ENCODE measurements at places on chromosomes 2 and 18. TPM values are rescaled to one million over a fixed set of nuclear protein-coding genes. Genes with fewer than 3 reads are reported as not detected.

The COPS8 gene
- total RNA-seq: 196 TPM

The SLC30A3 gene
- 0.56 TPM for total RNA-seq

The ABCG5 gene
- not detected for total RNA-seq

The SULT1C2 gene
- total RNA-seq: 0.28 TPM

The STARD6 gene
- total RNA-seq: not detected

The FAM110C gene
- total RNA-seq: 0.50 TPM

DNA sequence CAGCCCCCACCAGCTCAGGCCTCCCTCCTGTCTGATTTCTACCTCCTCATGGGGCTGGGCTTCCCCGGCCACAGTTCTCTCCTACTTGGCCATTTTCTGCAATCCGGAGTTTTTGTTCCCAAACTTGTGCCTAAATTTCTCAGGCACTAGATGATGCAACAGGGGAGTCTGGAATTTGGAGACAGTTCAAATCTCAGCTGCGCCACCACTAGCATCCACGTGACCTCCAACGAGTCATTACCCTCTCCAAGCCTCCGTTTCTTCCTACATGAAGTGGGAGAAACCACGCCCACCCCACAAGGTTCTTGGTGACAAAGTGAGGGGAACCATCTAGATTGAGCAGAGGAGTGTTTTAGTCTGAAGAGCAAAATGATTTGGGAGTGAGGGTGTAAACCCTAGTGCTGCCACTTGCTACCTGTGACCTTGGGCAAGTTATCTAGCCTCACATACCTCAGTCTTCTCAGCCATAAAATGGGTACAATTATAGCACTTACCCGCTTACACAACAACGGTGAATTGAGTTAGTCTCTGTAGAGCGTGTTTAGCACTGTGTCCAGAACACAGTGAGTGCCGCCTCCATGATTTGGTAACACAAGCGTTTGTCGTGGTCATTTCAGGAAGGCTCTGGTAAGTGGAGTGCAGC lies 61.4 kb upstream of the ASAP2 start:
- no peak for DNase-seq

- no peak for DNase-seq
Observed at GRCh38 chr2:187689372-187689771, 135.1 kb upstream of the TFPI start.

DNA sequence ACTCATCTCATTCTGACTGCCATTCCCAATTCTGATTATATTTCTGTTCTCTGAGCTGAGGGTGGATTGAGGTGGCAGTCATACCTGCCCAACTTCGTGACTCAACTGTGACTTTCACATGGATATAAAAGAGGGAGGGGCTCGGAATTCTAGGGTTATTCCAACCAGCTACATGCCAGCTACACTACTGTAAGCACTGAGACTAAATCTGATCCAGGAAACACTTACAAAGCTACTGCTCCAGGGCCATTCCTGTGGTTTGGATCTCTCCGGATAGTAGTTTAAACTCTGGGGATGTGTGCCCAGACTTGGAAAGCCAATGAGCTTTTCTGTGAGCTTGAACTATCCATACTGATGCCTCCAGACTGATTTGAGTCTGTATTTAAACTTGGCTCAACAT lies 7.9 kb downstream of the MAP2 start:
- no peak for DNase-seq

- no peak for DNase-seq
Observed at GRCh38 chr18:3262234-3263131, 550 bp downstream of the MYL12B start.

GRCh38 chr2:8819194-8819593 lies 18.2 kb downstream of the KIDINS220 start:
- no peak for DNase-seq

DNA sequence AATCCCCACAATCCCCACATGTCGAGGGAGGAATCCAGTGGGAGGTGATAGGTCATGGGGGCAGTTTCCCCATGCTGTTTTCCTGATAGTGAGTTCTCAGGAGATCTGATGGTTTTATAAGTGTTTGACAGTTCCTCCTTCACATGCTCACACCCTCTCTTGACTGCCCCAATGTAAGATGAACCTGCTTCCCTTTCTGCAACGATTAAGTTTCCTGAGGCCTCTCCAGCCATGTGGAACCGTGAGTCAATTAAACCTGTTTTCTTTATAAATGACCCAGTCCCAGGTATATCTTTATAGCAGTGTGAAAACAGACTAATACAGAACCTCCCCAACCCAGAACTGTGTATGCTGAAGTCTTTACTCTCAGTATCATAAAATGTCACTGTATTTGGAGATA lies 289.5 kb upstream of the MMADHC start:
- DNase-seq: no peak

- DNase-seq: no peak
Observed at GRCh38 chr2:174048243-174048642, 83.1 kb upstream of the SP3 start.

DNA sequence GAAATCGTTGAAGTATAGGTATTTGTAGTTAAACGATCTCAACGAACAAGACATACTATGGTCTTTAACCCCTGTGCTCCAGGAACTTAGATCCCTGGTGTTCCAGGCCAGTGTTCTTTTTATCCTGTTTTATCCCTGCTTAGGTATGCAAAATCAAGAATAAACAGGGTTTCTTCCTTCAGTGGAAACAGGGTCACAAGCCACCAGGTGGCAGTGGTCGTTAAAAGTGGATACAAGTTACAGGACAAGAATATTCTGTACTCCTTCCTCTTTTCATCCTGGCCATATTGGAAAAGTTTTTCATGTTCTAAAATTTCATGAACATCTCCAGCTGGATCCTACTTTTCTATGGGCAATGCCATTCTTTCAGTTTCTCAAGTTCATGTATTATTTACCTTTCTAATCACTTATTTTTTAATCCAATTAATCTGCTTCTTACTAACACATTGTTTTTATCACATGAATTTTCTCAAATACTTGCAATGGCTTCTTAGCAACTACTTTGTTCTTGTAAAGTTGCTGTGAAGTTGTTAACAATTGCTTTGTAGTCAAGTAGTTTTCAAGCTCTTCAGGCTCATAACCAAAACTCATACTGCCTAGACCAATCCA lies 16.4 kb upstream of the HNMT start:
- DNase-seq: peak; percentile 76

GRCh38 chr2:233240897-233241296 lies 10.6 kb upstream of the ATG16L1 start:
- no peak for DNase-seq

- DNase-seq: peak; percentile 56
Observed at GRCh38 chr18:61606759-61607158, 273.5 kb downstream of the CDH20 start.

Data from neural progenitor cell (in vitro differentiated cells).